ENCODE measurements at places on chromosomes 7 and 10. TPM values are rescaled to one million over a fixed set of nuclear protein-coding genes. Genes with fewer than 3 reads are reported as not detected.

HOXA2 gene
- total RNA-seq, result 1.4 TPM

ITGA8 gene
- not detected for total RNA-seq

SEMA3D gene
- 0.05 TPM for total RNA-seq

CREB5 gene
- total RNA-seq, result 4.8 TPM

MGAM2 gene
- total RNA-seq, result not detected

HHEX gene
- 16.6 TPM for total RNA-seq

JAKMIP3 gene
- 1.8 TPM for total RNA-seq

ZNF853 gene
- total RNA-seq, result 2.2 TPM

LIPM gene
- not detected for total RNA-seq

UBE2D1 gene
- 26.2 TPM for total RNA-seq

CUEDC2 gene
- total RNA-seq, result 63.2 TPM

MXI1 gene
- 4.8 TPM for total RNA-seq

ANXA8L1 gene
- total RNA-seq, result 87.4 TPM

CAV1 gene
- total RNA-seq, result 457 TPM

ZNF467 gene
- 1.2 TPM for total RNA-seq

CRHR2 gene
- total RNA-seq, result not detected

ZNF777 gene
- total RNA-seq, result 18.6 TPM

HKDC1 gene
- 19.1 TPM for total RNA-seq

TMEM176A gene
- not detected for total RNA-seq

ASB4 gene
- 0.15 TPM for total RNA-seq

GFRA1 gene
- 12.3 TPM for total RNA-seq

CALCR gene
- not detected for total RNA-seq

EXOC4 gene
- 23.0 TPM for total RNA-seq

OR2A42 gene
- total RNA-seq, result not detected

PRXL2A gene
- total RNA-seq, result 46.5 TPM

OR13A1 gene
- total RNA-seq, result not detected

LIPJ gene
- not detected for total RNA-seq

DPP6 gene
- not detected for total RNA-seq
